ENCODE measurements at places on chromosomes 11 and 22. TPM values are rescaled to one million over a fixed set of nuclear protein-coding genes. Genes with fewer than 3 reads are reported as not detected.

- DNase-seq = no peak
Observed at GRCh38 chr11:97683733-97684132, 1293.9 kb downstream of the JRKL start.

Gene LDHAL6A
- not detected for total RNA-seq

GRCh38 chr11:108733479-108734116 lies 68.7 kb downstream of the DDX10 start:
- no peak for DNase-seq

DNA sequence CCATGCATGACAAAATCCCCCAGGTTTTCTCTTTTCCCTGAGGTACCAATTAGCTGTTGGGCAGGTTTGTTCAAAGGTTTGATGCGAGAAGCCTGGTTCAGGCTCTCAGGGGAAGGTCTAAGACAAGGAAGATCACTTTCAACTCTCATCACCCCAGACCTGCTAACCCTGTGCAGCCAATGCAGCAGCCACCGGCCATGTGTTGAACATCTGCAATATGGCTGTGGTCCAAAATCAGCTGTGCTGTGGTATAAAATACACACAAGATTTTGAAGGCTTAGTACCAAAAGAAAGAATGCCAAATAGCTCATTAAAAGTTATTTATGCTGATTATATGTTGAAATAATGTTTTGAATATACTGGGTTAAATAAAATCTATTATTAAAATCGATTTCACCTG lies 58.5 kb downstream of the SMCO4 start:
- DNase-seq = no peak

DNA sequence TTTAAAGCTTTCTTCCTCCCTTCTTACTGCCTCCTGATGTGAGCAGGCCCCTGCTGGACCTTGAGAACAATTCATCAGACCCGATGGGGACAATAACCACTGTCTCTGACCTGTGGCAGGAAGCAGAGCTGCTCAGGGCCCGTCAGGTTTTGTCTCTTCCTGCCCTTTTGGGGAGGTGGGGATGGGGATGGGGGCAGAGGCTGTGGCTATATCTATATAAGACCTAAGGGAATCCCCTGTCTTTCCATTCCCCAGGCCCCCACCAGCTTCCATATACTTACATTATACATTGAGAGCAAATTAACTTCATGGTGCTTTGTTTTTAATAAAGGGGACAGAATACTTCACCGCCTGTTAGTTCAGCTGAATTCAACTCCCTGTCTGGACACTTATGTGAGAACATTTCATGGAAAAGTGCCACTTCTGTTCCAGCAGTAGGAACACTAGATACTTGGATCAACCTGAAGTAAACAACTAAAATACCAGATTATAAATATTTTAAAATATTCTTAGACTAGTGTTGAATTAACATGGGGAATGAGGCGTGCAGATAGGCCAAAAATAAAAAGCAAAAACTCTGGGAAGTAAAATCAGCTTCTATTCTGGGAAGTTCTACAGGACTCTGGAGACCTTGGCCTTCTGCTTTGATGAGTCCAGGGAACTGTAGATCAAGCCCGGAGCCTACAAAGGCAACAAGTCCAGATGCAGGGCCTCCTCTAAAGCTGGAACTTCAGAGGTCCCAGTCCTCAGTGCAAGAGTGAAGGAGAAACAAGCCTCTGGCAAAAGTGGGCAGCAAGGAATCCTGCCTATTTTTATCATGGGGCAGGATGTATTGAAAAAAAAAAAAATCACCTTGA lies 11.1 kb downstream of the ZP1 start:
- no peak for DNase-seq

DNA sequence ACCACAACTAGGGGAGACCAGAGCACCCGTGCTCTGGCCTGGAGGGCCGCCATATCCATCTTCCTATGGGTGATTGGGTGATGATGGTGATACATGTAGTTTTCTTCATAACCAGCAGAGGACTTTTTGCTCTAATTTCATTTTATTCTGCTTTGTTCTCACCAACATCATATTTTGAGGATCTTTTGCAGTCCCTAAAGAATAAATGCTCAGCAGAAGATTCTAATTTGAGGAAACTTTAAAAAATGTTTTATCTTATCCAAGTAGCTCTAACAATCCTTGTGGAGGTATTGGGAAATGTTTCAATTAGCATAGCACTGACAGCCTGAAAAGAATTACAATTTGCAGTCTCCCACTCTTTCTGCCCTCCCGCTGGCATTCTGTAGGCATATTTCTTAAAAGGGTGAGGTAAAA lies 544.0 kb downstream of the NTM start:
- DNase-seq = no peak

GRCh38 chr22:26394777-26395176 lies 34.3 kb upstream of the ASPHD2 start:
- no peak for DNase-seq

DNA sequence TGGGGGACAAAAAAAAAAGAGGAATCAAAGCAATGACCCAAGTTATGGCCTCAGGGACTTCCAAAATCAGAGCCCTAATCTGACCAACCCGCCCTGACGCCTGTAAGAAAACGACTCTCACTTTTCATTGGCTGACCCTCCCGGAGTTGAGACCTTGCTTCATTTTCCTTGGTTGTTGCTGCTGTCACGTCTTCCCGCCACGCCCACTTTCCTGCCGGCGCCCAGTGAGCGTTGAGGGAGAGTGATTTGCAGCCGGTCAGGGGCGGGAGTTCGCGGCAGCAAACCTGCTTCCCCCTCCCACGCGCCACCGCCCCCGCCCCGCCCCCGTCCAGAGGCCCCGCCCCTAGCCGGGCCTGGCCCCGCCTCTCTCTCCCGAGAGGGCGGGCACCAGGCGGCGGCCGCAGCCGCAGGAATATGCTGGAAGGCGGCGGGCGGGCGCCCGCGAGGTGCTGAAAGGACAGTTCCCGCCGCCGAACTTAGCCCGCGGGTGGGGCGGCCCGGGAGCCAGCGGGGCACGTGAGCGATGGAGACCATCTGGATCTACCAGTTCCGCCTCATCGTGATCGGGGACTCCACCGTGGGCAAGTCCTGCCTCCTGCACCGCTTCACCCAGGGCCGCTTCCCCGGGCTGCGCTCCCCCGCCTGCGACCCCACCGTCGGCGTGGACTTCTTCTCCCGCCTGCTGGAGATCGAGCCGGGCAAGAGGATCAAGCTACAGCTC lies at the start of gene RAB39A:
Gene RAB39A, plus strand, starts transcription at position 403 of the 721 bp plus-strand sequence. Its CDS starts 121 bp downstream, at position 524.
- peak; percentile 95 for DNase-seq

DNA sequence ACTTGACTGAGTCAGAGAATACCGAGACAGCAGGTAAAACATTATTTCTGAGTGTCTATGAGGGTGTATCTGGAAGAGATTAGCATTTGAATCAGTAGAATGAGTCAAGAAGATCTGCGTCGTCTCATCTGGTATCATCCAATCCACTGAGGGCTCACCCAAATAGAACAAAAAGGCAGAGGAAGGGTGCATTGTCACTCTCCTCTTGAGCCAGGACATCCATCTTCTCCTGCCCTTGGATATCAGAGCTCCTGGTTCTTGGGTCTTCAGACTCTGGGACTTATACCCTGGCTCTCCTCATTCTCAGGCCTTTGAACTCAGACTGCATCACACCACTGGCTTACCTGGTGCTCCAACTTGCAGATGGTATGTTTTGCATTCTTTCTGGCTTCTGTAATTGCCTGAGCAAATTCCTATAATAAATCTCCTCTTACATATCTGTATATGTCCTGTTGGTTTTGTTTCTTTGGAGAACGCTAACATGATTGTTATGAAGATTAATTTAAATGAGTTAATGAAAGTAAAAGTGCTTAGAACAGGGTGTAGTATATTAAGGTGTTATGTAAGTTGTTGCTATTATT lies 49.3 kb downstream of the ME3 start:
- DNase-seq = no peak

DNA sequence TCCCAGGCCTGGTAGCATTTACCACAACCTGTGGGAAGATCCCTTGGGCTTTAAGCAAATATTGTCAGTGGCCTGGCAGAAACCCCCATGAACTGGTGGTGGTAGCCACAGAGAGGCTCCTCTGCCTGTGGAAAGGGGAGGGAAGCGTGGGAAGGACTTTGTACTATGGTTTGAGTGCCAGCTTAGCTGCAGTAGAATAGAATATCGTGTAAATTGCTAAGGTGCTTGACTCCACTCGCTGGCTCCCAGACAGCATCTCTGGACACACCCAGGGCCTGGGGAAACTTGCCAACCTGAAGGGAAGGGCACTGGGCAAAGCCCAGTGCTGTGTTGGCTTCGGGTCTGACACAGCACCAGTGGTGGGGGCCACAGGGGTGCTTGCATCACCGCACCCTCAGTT lies 52.6 kb downstream of the XRRA1 start:
- DNase-seq = no peak

DNA sequence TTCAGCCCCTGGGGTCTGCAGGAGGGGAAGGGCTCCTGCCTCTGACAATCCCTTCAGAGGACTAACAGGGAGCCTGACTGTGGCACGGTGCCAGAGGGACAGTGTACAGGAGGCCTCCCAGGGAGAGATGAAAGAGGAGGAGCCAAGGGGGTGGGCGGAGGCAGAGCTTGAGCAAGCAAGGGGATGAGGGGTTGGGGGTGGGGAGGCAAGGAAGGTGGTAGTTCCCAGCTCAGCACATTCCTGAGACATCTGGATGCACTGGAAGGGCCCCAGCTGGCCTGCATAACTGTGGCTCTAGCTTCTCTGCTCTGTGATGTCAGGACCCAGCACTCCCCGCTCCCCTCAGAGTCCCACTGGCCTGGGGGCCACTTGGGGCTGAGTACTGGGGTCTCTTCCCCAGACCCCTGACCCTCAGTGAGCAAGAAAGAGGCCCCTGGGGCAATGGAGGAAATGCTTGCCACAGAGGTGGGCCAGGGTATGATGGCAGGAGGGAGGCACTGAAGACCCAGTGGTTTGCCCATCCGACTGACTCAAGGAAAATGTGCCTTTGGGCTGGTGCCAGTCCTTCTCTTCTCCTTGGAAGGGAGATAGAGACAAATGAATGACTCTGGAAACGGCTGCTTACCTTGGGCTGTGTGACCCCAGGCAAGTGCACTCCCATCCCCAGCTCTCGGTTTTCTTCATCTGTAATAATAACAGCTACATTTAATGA lies 13.3 kb downstream of the CREB3L1 start:
- DNase-seq = peak; percentile 91

GRCh38 chr22:22235558-22235957 lies 9.0 kb upstream of the VPREB1 start:
- peak; percentile 5 for DNase-seq

DNA sequence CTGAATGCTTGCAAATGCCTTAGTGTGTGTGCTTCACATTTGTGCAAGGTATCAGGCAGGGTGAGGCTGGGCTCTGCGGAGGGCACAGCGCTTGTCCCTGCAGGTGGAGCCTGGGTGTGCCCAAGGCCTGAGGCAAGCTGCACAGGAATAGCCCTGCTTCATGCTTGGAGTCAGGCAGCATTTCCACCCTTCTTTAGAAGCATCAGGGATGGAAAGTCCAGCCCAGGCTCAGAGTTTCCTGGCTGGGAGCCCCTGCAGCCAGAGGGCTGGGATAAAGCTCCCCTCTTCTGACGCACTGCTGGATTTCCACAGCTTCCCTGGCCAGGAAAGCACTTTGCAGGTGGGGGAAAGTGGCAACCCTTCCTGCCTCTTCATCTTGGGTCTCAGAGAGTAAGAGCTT lies 63.4 kb downstream of the GALNT18 start:
- peak; percentile 64 for DNase-seq

GRCh38 chr11:45078236-45079074 lies 68.0 kb upstream of the PRDM11 start:
- no peak for DNase-seq

DNA sequence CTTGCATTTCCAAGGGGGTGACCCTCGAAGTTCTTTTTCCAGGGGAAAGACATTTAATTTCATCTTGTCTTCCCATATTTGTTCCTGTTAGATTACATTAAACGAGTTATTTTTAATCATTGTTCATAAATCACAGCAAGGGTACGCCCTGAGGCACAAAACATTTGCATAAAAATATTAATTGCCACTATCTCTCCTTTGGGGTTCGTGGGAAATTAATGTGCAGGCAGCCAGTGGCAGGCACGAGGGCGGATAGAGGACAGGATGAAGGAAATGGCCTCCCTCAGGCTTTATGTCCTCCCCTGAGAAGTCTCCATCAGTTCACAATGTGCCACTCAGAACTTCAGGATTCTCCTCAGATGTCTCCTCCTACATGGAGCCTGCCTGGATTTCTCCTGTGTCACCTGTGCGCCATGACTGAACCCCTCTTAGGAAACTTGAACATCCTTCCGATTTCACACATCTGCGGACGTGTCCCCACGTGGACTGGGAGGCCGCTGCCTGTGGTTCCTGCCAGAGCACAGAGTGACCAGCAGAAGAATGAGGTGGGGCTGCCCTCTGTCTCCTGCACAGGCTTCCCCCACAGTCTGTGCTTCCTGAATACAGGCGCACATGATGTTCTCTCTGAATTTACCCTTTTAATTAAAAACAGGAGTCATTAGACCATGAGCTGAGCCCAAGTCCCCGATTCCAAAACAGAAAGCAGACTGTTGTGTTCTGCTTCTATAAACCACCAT lies 1085.9 kb downstream of the TBC1D22A start:
- no peak for DNase-seq

DNA sequence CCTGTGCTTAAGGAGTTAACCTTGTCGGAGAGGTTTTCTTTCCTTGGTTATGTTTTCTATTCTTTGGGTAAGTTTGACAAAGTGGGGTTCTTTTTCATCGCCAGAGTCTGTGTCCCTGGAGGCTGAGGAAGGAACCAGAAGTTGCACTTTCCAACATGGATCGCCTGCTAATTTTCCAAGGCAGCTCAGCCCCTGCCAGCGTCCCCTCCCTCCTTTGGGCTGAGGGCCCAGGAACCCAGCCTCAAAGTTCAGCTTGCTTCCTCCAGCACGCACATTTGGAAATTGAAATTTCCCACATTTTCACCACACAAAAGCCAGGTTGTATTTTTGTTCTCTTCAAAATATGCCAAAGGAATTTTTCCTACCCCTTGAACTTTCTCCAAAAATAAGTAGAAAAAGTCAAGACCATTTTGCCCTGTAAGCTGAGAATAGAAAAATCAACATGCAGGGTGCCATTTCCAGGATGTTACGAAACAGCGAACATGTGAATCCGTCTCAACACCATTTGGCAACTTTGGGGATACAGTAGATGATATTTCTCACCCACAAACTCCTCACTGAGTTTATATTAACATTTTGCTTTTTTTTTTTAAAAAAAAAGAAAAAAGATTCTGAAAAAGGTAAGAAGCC lies 343.5 kb downstream of the TENM4 start:
- no peak for DNase-seq

GRCh38 chr22:21628386-21629254 lies 1.2 kb downstream of the YDJC start:
- DNase-seq = no peak

Gene INPP5J
- total RNA-seq = 3.8 TPM

GRCh38 chr11:115324581-115325432 lies 179.4 kb downstream of the CADM1 start:
- DNase-seq = no peak

Gene KRTAP5-10
- not detected for total RNA-seq

- no peak for DNase-seq
Observed at GRCh38 chr22:31193092-31193491, 19.0 kb upstream of the LIMK2 start.

All from left lung (tissue), 14 donors.